ENCODE measurements at places on chromosomes 2 and 18. TPM values are rescaled to one million over a fixed set of nuclear protein-coding genes. Genes with fewer than 3 reads are reported as not detected.

Gene EIF5B
- 41.0 TPM for total RNA-seq

GRCh38 chr2:240438810-240439697 is 3.6 kb downstream of the GPC1 start:
- peak; percentile 57 for DNase-seq

DNA sequence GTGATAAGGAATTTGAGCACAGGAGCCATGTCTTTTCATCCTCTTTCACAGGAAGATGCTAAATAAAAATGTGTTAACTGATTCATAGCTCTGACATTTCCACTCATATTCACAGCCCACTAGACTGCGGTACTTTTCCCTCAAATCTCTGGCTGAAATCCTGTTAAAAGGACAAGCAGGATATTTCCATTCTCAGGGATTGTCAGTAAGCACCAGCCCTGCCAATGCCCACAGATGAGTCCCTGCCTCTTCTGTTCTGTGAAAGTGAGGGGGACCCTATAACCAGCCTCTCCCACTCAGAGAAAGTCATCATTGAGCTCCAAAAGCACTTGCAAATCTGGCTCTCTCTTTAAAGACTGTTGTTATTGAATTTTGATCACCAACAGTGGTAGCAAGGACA is 440.5 kb downstream of the SETBP1 start:
- DNase-seq = no peak

DNA sequence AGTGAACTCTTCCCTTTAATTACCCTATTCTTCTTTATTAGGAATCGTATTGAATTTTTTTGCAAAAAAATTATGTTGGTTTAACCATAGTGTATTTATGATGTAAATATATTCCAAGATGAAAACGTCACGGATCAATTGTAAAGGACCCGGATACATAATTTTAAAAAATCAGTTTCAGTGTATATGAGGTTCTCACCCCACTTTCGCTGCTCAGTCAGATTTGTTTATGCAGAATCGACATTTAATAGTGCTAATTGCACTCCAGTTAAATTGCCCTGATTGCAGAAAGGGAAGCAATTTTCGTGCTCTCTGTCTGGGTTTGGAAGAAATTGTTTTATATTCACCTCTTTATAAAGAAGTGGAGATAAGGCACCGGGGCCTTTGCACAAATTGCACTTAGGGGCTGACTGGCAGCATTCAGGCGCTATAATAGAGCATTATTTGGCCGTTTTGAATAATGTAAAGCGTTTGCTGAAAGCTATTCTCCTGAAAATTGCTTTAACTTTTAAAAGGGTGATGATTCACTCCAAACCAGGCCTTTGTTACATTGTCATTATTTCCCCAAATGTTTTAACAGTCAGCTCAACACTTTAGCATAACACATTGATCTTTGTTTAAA is 3.0 kb upstream of the SP9 start:
- no peak for DNase-seq

DNA sequence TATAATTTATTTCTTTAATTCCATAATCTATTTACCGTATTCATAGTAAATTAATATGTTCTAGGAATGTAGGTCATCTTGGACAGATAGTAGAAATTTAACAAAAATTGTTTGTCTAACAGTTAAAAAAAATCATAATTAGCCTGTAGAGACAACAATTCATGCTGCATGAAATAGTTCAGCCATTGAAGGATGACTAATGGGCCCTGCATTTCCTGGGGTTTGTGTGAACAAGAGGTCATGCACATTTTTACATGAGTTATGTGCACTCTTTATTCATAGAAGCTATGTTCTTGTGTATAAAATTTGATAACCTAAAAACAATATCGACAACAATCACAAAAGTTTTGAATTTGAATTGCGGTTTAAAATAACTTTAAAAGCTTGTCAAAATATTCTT is 1663.6 kb downstream of the SUCLG1 start:
- no peak for DNase-seq
